ENCODE measurements at places on chromosomes 1 and 21.

- H3K27ac ChIP-seq: no peak overlapping the region
- no peaks in the 10 kb centered on the region for H3K4me1 ChIP-seq
- DNase-seq: no peak
- H3K36me3 ChIP-seq: no peaks in the 10 kb centered on the region
These were observed 780.5 kb downstream of the MRPL39 start for GRCh38 chr21:24826822-24827221.

GRCh38 chr1:210625715-210626114 is 297.0 kb downstream of the HHAT start:
- no peak overlapping the region for H3K4me3 ChIP-seq
- no peak overlapping the region for H3K27ac ChIP-seq
- peaks cover 8% of the 10 kb centered on the region for H3K36me3 ChIP-seq
- H3K27me3 ChIP-seq: no peaks in the 10 kb centered on the region
- no peaks in the 10 kb centered on the region for H3K4me1 ChIP-seq

- no peak overlapping the region for H3K27ac ChIP-seq
- no peak for DNase-seq
These were observed 732 bp downstream of the GREM2 start for GRCh38 chr1:240611228-240611618.

DNA sequence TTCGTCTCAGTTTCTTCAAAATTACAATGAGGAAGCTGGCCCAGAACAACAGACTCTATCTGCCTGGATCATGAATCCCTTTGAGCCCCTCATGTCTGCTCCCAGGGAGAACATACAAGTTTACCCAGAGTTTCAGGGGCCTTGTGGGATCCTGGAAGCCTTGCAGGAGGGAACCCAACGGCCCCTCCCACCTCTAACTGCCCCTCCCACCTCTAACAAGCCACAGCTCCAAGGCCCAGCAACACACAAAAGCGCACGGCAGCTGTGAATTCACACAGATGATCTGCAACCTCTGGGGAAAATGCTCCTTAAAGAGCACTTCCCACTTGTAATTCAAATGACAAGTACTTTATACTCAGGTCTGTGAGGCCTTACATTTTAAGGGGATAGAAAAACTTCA is 113.3 kb downstream of the NPHP4 start:
- H3K27me3 ChIP-seq: no peaks in the 10 kb centered on the region
- peaks cover 4% of the 10 kb centered on the region for H3K4me1 ChIP-seq
- H3K4me3 ChIP-seq: no peak overlapping the region
- H3K27ac ChIP-seq: no peak overlapping the region
- no peak for DNase-seq

GRCh38 chr21:42218836-42219605 is at the start of gene ABCG1:
TSS of gene ABCG1 (plus strand) at chr21:42219140. CDS start at chr21:42219263, 123 bp downstream.
- peak within 1 kb of the TSS; percentile 88 for H3K4me3 ChIP-seq
- H3K27me3 ChIP-seq: no peaks in the 10 kb centered on the region
- H3K4me1 ChIP-seq: peaks cover 29% of the 10 kb centered on the region
- H3K36me3 ChIP-seq: peaks cover 10% of the 10 kb centered on the region

DNA sequence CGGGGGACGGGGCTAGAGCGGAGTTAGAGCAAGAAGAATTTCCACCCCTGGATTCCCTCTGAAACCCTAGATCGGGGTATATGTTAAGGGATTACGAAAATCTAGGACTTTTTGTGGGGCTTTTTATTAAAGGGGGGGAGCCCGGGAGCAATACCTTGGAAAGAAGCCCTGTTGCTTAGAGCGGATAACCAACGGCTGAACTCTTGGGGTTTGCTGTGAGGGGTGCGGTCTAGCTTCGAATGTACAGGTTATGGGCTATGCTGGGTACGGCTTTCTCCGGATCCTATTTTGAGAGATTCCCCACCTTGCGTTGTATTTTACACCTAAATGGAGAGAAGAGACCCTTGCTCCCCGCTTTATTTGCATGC is 626 bp downstream of the DYRK3 start:
- H3K27me3 ChIP-seq: peaks cover 23% of the 10 kb centered on the region
- H3K27ac ChIP-seq: no peak overlapping the region
- peaks cover 4% of the 10 kb centered on the region for H3K36me3 ChIP-seq
- H3K4me1 ChIP-seq: peaks cover 21% of the 10 kb centered on the region

DNA sequence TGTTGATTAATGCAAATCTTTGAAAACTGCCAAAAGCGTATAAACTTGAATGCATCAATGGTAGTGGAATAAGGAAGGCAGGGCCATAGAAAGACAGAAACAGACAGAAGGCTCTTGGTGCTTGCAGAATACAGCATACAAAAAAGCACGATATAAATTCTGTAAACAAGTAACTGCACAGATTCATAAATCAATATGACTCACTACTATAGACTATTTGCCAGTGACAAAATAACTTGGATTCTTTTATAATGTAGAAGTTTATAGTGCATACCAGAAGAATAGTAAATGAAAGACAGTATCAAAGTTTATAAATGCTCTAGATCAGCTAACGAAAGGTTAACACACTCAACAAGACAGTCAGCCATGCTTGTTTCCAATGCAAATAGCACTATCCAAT is 349.6 kb downstream of the PTBP2 start:
- H3K27me3 ChIP-seq: no peaks in the 10 kb centered on the region
- H3K27ac ChIP-seq: no peak overlapping the region
- no peaks in the 10 kb centered on the region for H3K36me3 ChIP-seq
- no peak overlapping the region for H3K4me3 ChIP-seq

DNA sequence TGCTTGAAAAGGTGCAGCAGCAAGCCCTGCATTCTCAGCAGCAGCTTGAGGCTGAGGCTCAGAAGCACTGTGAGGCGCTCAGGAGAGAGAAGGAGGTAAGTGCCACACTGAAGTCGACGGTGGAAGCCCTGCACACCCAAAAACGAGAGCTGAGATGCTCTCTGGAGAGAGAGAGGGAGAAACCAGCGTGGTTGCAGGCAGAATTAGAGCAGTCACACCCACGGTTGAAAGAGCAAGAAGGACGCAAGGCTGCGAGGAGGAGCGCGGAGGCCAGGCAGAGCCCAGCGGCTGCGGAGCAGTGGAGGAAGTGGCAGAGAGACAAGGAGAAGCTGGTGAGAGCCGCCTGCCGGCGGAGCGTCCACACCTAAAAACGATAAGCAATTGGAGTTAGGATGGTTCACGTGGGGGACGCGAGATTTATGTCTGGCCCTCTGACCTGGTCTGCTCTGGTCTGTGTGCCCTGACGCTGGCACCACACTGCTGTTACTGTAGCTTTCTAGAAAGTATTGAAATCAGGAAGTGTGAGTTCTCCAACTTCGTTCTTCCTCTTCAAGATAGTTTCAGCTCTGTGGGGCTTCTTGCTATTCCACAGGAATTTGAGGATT is 26.7 kb upstream of the DIP2A start:
- no peak overlapping the region for H3K4me3 ChIP-seq
- peak overlapping the region; percentile 32 for H3K27ac ChIP-seq
- peaks cover 9% of the 10 kb centered on the region for H3K4me1 ChIP-seq
- DNase-seq: no peak
- peaks cover 19% of the 10 kb centered on the region for H3K36me3 ChIP-seq

GRCh38 chr1:54359393-54360162 is 46.6 kb downstream of the SSBP3 start:
- H3K4me3 ChIP-seq: no peak overlapping the region
- no peaks in the 10 kb centered on the region for H3K27me3 ChIP-seq
- no peak for DNase-seq
- H3K36me3 ChIP-seq: no peaks in the 10 kb centered on the region
- H3K4me1 ChIP-seq: peaks cover 73% of the 10 kb centered on the region

GRCh38 chr1:178539291-178539690 is 26.4 kb downstream of the TEX35 start:
- H3K4me3 ChIP-seq: no peak overlapping the region
- H3K4me1 ChIP-seq: no peaks in the 10 kb centered on the region
- H3K36me3 ChIP-seq: no peaks in the 10 kb centered on the region
- H3K27ac ChIP-seq: no peak overlapping the region

DNA sequence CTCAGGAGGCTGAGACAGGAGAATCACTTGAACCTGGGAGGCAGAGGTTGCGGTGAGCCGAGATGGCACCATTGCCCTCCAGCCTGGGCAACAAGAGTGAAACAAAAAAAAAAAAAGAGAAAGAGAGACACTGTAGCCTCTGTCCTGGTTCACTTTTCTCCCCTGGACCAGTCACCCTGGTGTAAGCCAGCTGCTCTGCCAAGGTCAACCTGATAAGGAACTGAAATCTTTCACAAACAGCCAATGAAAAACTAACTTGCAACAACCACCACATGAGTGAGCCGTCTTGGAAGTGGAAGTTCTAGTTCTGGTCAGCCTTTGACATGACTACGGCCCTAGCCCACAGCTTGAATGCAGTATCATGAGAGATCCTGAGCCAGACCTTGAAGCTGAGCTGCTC is 36.8 kb upstream of the CXADR start:
- H3K27me3 ChIP-seq: no peaks in the 10 kb centered on the region
- H3K27ac ChIP-seq: no peak overlapping the region
- no peak for DNase-seq
- no peaks in the 10 kb centered on the region for H3K36me3 ChIP-seq
- no peaks in the 10 kb centered on the region for H3K4me1 ChIP-seq
- H3K4me3 ChIP-seq: no peak overlapping the region

DNA sequence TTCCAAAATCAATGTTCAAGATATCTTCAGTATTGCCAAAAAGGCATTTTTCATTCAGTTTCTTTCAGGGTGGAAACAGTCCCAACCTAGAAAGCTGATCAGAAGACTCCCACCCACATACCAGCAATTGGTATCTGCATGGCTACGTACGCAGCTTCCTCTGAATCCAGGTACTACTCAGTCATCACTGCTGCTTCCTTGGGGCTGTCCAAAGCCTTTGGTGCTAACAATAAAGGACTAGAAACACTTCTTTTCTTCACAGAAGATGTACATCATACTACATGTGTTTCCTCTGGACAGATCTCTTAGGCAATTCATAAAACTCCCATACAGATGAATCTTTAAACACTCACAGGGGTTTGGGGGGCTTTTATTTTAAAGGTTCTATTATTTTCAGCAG is 29.8 kb downstream of the VPS26C start:
- no peak for DNase-seq
- no peak overlapping the region for H3K4me3 ChIP-seq
- H3K27me3 ChIP-seq: no peaks in the 10 kb centered on the region

GRCh38 chr21:28781602-28782276 is 210.9 kb downstream of the LTN1 start:
- no peak for DNase-seq
- no peak overlapping the region for H3K27ac ChIP-seq
- H3K27me3 ChIP-seq: no peaks in the 10 kb centered on the region
- H3K4me3 ChIP-seq: no peak overlapping the region

GRCh38 chr1:61638296-61638695 is 86.6 kb downstream of the TM2D1 start:
- H3K27ac ChIP-seq: no peak overlapping the region
- no peak for DNase-seq
- peaks cover 3% of the 10 kb centered on the region for H3K36me3 ChIP-seq
- H3K4me3 ChIP-seq: no peak overlapping the region
- H3K27me3 ChIP-seq: no peaks in the 10 kb centered on the region

DNA sequence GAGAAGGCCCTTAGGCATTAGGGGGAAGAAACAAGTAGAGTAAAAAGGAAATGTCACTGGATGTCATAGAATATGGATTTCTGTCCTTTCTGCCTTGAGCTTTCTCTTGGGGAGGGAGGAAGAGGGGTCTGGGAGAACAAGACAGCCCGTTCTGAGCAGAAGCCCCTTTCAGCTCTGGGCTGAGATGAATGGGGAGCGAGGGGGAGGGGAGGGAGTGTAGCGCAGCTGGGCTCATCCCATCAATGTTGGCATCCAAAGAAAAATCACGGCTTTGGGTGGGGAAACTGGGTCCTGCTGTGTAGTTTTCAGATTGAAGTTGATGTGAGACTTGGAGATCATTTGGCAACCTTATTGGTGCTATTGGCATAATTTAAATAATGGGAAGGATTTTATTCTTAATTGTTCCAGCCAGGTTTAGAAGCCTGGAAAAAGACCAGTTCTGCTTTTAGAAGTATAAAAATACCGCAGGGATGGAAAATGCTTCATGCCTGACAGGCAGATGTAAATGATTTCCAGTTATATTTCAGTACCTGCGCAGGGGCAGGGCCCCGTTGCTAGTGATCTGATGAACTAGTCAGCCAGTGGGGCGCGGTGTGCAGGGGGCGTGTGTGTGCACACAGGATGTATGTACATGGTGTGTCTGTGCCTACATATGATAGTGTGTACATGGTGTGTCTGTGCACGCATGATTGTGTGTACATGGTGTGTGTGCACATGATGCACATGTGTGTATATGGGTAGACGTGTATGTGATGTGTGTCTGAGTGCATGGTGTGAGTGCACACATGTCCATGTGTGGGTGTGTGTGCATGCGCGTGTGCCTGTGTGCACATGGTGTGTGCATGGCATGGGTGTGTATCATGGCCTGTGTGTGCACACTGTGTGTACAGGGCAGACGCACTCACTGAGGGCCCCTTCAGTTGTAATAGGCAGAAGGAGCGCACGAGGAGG is 36.0 kb downstream of the ABCG1 start:
- H3K36me3 ChIP-seq: peaks cover 15% of the 10 kb centered on the region
- no peak overlapping the region for H3K27ac ChIP-seq
- no peak overlapping the region for H3K4me3 ChIP-seq

DNA sequence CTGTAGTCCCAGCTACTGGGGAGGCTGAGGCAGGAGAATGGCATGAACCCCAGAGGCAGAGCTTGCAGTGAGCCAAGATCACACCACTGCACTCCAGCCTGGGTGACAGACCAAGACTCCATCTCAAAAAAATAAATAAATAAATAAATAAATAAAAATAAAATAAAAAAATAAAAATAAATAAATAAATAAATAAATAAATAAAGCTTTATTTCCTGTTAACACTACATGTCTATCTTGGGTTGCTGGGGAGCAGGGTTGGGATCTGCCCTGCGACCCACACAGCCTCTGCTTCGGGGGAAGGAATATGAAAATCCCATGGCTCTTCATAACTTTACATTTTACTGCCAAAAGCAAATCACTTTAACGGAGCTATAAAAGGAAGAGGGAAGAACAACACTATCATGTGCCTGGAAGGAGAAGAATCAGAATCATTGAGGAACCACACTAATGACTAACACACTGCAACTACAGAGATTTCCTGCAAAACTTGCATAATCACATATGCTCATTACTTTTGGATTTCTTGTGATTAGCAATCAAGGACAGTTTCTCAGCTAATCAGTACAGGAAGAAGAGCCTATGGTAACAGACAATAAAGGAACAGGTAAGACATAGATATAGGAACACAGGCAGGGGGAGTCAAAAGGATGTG is 72.8 kb upstream of the CD55 start:
- no peak overlapping the region for H3K4me3 ChIP-seq
- H3K27me3 ChIP-seq: peaks cover 17% of the 10 kb centered on the region
- no peaks in the 10 kb centered on the region for H3K4me1 ChIP-seq
- H3K36me3 ChIP-seq: no peaks in the 10 kb centered on the region

- H3K27me3 ChIP-seq: no peaks in the 10 kb centered on the region
- H3K4me3 ChIP-seq: no peak overlapping the region
- H3K27ac ChIP-seq: no peak overlapping the region
- H3K36me3 ChIP-seq: no peaks in the 10 kb centered on the region
These were observed 288.7 kb upstream of the USP25 start for GRCh38 chr21:15441060-15441493.

DNA sequence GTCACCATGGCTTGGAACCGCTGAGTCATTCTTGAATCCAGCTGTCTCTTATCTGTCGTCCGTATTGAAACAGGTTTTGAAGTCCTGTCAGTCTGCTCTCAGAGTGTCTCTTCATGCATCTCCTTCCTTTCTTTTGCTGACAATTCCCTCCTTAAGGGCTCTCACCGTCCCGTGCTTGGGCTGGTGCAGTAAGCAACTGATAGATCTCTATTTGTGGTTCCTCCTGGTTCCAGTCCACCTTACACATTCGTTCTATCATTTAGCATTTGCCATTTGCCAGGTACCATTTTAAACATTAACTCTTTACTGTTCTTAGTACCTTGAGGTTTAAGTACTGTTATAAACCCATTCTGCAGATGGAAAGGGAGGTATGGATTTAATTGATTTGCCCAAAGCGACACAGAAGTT is 88.9 kb downstream of the DYRK1A start:
- no peak for DNase-seq
- H3K27me3 ChIP-seq: no peaks in the 10 kb centered on the region
- H3K4me3 ChIP-seq: no peak overlapping the region
- peak overlapping the region; percentile 13 for H3K27ac ChIP-seq
- H3K36me3 ChIP-seq: peaks cover 4% of the 10 kb centered on the region
- H3K4me1 ChIP-seq: peaks cover 79% of the 10 kb centered on the region

All from central memory CD8-positive, alpha-beta T cell (primary cell).